Activated gamma-delta T cell treated with anti-CD3 and anti-CD28 coated beads, Interleukin-2, amount 50 U/mL, for 16 hours (primary cell): ENCODE measurements at places on chromosomes 1 and 21.

GRCh38 chr1:103441342-103441741 lies 84.2 kb upstream of the RNPC3 start:
- DNase-seq, result no peak

- DNase-seq, result no peak
These were observed 560 bp upstream of the CSDE1 start for GRCh38 chr1:114758256-114758832.

- DNase-seq, result no peak
These were observed 47.3 kb upstream of the FGGY start for GRCh38 chr1:59249396-59250137.

DNA sequence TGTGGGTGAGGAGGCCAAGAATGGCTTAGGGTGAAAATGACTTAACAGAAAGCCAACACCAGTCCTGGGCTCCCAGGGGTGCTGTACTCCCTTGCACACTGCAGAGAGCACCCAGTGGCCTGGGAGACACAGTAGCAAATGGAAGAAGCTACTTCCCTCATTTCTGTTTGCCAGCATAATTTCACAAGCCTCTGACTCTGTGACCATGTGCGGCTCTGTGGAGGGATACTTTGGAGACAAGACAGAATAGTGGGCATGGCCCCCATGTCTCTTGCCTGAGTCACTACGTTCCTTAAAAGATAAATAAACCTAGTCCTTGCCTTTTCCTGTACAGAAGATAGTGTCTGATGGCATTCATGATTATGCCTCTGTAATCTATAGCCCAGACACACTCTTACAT lies 38.1 kb downstream of the TRIM62 start:
- DNase-seq, result no peak

GRCh38 chr1:184297244-184297750 lies 89.5 kb upstream of the C1orf21 start:
- no peak for DNase-seq

- no peak for DNase-seq
These were observed 7.0 kb upstream of the IL6R start for GRCh38 chr1:154398141-154398540.

- DNase-seq, result no peak
These were observed 12.9 kb downstream of the EPHX1 start for GRCh38 chr1:225822655-225823403.

GRCh38 chr1:218863987-218864386 lies 309.7 kb upstream of the LYPLAL1 start:
- DNase-seq, result no peak

- no peak for DNase-seq
These were observed 14.0 kb downstream of the RUNX1 start for GRCh38 chr21:35035116-35035515.

GRCh38 chr1:92837062-92837461 lies 5.2 kb downstream of the RPL5 start:
- no peak for DNase-seq

DNA sequence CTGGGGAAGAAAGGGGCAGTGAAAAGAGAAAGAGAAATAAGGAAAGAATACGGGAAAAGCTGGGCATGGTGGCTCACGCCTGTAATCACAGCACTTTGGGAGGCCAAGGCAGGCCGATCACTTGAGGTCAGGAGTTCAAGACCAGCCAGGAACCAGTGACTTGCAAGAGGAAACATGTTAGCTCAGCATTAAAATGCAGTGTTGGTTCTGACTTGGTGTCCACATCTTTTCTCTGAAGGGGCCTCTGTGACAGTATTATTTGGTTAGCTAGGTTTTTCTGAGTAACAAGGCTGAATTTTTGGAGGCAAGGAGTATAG lies 26.8 kb downstream of the IER5 start:
- DNase-seq, result no peak

DNA sequence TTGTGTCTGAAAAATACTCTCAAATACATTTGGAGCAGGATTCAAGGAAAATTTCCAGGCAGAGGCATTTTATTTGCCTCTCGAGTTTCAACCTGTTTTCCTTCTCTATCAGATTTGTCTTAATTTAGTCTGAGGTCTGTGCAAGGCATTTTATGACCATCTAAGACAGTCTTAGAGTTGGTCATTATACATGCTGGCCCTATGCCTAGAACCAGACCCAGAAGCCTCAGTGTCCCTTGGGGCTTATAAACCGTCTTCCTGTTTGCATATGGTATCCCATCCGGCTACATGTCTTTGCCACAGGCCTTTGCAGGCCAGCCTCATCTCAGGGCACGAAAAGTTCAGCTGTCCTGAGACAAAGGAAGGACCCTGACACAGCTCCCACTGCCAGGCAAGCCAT lies 346.1 kb downstream of the SIPA1L2 start:
- no peak for DNase-seq

DNA sequence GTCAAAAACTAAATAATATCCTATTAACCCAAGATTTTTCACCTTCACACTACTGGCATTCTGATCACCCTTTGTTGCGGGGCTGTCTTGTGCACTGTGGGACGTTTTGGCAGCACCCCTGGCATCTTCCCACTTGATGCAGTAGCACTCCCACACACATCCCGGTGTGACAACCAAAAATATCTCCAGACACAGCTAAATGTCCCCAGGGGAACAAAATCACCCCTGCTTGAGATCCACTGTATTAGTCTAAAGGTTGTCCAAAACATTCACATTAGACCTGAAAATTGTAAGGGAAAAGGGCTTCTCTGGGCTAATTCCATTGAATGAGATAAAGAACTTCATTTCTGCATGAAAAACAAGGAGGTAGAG lies 37.8 kb downstream of the PLEKHO1 start:
- no peak for DNase-seq

DNA sequence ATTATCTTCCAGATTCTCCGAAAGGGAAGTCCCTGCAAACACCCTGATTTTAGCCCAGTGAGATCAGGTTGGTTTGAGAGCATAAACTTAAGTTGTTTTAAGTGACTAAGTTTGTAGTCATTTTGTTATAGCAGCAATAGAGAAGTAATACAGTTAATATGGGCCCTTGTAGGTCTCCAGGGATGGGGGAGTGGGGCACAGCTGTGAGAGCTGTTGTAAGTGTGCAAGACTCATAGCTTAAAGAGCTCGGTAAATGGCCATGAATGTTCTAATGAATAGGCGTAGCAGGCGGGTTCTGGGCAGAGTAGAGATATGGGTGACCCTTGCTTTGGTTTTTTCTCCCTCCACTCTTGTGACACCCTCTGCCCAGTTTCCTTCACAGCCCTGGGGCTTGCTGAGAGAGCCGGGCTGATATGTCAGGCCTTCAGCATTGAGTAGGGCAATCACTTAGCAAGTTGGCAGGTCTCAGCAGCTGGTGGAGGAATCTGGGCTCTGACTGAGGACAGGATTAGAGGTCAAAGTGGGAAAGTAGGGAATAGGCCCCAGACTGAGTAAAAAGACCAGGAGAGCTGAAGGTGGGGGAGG lies 16.0 kb upstream of the ID3 start:
- no peak for DNase-seq

DNA sequence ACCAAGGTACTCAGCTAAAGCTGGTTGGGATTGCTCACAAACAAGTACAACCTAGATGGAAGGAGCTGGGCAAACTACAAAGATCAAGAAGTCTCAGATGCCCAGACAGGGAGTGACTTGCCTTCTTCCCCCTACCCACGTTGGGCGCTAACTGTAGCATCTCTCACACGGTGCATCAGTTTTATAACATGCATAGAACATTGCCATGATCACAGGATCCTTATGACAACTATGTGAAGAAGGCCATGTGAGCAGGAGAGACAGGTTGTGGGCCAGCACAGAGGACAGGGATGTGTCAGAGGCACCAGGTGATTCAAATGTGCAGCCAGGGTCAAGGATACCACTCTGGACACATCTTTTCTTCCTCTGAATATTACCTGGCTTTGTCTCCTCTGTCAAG lies 28.3 kb upstream of the CYP4B1 start:
- DNase-seq, result no peak
